T-helper 22 cell (primary cell): ENCODE measurements at places on chromosomes 5 and 9.

- peak; percentile 48 for DNase-seq
Measured at GRCh38 chr5:177434437-177434836, 8.0 kb downstream of the GRK6 start.

GRCh38 chr9:116377179-116377798, 223.7 kb downstream of the PAPPA start:
- DNase-seq, result no peak

DNA sequence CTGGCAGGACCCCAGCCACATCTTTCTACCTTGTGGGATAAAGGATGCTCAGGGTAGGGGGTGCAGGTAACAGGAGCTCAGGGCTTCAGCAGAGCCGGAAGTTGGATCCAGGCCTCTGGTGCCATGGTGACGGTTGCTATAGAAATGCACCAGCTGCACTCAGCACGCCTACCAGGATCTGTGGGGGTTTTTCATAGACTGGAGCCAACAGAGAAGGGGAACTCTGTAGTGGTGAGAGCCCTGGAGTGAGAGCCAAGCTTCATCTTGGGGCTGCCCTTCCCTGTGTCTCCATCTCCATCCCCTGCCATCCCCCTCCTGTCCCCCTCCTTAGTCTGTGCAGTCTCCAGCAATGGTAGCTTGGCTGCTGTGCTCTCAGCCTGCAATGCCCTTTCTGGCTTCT, 27.5 kb upstream of the BOD1 start:
- no peak for DNase-seq

DNA sequence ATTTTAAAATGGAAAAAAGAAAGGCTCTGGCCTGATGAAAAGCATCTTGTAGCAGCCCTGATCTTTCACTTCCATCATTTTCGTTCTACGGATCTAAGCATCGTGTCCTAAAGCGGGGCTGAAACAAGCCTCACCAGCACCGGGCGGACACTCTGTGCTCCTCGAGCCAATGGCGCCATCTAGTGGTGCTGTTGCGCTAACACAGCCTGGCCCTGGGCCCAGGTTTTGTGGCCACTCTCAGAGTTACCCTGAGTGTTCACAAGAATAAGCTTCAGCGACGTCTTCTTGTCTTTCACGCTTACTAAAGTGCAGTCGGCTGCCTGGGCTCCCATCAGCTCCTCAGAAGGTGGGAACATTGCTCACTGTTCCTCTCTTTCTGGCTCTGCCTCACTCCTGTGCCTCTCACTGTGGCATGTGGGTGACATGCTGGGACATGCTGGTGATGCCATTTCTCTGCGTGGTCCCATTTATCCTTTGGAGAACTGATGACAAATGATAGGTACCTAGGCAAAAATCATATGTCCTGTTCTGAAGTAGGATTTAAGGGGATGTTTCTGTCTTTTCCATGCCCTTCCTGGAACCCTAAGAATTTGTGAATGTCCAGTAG, 32.7 kb downstream of the DMRT3 start:
- DNase-seq, result peak; percentile 21

DNA sequence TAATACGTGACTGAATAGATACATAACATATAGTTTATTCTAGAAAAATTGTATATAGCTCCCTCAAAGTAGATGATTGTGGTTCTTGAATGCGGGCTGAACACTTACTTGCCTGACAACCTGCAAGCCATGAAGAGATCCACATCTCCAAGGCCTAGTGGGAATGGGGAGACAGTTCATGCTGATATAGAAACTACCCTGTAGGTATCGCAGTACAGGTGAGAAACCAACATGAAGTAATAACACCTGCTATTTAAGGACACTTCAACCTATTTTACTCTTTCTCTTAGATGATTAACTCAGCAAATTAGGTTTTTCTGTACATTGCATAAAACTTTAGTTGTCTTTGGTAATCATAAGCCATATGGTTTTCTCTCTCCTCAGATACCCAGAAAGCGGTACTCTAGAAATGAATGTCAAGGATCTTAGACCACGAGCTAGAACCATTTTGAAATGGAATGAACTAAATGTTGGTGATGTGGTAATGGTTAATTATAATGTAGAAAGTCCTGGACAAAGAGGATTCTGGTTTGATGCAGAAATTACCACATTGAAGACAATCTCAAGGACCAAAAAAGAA, 47.3 kb downstream of the UHRF2 start:
- no peak for DNase-seq

DNA sequence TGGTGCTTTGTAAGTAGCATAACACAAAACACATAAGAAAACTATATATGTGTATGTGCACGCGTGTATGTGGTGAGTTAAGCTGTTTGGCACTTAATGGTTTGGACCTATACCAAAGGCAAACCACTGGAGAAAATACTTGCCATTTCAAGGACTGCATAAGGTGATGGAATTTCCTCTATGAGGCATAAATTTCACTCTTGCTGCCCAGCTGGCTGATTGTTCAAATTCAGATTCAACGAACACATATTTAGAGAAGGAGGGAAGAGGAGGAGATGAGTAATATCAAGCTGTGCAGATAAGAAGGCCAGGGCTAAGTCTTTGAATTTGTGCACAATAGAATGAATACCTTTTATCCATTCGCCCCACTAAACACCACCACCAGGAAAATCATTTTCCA, 470.6 kb upstream of the MPDZ start:
- no peak for DNase-seq

DNA sequence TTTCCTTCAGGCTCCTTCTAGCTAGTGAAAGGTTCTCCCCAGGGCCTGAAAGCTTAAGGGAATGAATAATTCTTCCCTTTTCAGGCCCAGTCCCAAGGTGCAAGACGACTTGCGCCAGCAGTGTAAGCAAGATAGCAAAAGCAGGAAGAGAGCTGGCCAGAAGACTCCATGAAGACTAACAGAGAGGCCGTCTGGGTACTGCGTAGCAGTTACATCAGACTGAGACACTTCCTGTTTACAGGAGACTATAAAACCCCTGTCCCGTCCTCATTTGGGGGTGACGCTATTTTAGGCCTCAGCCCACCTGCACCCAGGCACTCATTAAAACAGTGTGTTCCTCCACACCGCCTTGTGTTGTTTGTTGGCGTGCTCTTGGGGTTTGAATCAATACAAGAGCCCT, 90.7 kb upstream of the MOCS2 start:
- DNase-seq, result no peak

DNA sequence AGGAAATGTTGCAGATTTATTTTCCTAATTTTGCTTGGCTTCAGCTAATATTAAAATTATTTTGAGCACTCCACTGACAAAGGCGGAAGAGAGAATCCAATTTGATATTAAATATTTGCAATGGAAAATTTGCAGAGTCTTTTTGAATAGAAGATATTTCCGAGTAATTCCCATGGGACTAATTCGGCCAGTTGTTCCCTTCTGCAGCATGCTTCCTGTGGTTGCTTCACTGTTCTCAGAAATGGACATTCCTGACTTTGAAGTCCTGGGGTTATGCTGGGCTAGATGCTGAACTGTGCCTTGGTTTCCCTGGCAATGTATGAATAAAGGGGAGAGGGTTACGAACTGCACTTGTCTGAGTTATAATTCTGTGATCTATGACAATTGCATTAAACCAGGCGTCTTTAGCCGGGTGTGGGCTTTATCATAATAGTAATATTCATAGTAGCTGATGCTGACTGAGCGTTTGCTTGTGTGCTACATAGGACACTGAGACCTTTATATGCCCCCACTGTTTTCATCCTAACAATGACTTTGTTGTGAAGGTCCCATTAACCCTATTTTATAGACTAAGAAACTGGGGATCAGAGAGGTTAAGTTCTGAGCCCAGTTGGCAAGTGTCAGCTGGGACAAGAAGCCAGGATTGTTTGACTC, 114.5 kb upstream of the SPRY4 start:
- no peak for DNase-seq

DNA sequence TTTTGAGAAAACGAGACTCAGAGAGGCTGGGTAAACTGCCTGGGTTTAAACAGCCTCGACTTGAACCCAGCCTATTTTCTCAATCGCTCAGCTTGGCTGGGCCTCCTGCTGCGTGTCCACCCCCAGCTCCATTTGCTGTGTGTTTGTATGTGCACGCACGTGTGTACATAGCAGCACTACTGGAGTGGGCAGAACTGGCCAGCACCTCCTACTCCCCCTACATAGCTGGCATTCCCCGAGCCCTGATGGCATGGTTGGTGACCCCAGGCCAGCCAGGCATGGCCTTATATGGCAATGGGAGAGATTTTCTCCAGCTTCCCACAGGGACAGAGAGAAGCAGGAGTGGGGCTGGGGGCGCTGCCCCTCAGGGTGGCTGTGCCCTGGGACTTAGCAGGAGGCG, 4.1 kb downstream of the AIF1L start:
- no peak for DNase-seq

- DNase-seq, result peak; percentile 17
Measured at GRCh38 chr5:154221371-154221896, 30.9 kb downstream of the GALNT10 start.

- DNase-seq, result no peak
Measured at GRCh38 chr5:83048811-83049210, 28.4 kb downstream of the TMEM167A start.

DNA sequence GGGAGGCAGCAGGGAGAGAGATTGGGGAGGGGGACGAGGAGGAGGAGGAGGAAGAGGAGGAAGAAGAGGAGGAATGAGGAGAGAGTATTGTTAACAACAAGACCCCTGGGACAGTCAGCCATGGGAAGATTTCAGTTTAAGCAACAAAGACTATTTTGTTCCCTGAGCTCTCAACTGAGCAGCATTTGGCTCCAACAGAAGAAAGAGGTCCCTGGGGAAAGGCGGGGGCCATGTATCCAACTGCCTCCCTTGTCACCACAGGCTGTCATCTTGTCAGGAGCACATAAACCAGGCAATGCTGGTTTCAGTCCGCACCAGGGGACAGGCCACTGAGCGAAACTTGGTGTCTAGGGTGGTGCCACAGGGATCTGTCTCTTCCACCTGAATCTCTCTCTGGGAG, 316.1 kb downstream of the TLE1 start:
- DNase-seq, result no peak

DNA sequence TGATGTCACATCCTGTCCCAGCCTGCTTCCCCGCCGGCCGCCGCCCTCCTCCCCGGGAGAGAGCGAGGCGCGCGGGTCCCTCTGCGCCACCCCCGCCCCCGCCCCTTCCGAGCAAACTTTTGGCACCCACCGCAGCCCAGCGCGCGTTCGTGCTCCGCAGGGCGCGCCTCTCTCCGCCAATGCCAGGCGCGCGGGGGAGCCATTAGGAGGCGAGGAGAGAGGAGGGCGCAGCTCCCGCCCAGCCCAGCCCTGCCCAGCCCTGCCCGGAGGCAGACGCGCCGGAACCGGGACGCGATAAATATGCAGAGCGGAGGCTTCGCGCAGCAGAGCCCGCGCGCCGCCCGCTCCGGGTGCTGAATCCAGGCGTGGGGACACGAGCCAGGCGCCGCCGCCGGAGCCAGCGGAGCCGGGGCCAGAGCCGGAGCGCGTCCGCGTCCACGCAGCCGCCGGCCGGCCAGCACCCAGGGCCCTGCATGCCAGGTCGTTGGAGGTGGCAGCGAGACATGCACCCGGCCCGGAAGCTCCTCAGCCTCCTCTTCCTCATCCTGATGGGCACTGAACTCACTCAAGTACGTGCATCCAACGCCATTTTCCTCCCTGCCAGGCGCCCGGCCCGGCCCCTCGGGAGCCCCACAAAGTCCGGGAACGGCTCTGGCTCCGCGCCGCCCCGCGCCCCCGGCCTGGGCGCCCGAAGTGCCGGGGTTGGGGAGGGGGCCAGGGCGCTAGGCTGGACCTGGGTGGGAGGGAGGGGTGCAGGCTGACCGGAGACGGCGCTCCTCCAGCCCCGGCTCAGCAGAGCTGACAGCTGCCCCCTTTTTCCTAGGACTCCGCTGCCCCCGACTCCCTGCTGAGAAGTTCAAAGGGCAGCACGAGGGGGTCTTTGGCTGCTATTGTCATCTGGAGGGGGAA, 12.0 kb upstream of the OLFM1 start:
- no peak for DNase-seq

DNA sequence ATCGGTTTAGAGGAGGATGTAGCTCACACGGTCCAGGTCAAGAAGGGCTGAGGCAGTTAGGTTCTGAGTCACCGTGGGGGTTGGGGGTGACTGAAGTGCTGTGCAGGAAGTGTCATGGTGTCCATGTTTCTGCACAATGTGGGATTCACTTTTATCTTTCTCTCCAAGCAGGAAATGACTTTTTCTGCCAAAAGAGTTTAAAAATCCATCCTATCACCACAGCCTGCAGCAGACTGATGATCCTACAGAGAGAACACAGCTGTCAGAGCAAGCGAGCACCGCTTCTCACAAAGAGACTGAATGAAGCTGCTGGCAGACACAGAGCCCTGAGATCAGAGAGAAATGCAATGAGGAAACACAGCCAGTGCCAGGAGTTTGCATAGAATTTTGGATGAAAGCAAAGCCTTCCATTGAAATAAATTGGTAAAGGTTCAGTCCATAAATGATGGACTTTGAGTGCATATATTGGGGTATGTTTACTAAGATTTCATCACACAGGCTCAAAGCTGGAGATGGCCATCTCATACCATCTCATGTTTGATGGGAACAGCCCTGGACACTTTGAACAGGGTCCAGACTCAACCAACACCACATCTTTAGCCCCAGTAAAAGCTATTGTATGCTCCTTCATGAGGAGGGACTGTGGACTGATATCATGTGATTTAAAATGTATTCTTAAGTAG, 213.9 kb upstream of the FBXL7 start:
- no peak for DNase-seq

DNA sequence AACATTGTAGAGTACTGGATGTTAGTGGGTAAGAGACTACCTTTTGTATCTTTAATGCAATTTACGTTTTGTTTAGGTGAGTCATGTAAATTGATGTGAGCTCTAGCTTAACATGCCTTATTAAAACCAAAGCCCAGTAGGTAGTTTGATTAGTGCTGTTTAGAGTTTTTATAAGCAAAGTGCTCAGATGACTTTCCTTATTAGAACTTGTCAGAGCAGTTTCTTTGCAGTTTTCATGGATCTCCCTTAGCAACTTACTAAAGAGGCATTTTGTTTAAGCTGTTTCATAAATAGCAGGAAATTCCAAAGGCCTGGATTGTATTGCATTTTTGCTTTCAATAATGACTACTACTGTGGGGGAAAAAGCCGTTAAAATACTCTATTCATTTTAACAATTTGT, 14.5 kb downstream of the ZSWIM6 start:
- DNase-seq, result no peak

DNA sequence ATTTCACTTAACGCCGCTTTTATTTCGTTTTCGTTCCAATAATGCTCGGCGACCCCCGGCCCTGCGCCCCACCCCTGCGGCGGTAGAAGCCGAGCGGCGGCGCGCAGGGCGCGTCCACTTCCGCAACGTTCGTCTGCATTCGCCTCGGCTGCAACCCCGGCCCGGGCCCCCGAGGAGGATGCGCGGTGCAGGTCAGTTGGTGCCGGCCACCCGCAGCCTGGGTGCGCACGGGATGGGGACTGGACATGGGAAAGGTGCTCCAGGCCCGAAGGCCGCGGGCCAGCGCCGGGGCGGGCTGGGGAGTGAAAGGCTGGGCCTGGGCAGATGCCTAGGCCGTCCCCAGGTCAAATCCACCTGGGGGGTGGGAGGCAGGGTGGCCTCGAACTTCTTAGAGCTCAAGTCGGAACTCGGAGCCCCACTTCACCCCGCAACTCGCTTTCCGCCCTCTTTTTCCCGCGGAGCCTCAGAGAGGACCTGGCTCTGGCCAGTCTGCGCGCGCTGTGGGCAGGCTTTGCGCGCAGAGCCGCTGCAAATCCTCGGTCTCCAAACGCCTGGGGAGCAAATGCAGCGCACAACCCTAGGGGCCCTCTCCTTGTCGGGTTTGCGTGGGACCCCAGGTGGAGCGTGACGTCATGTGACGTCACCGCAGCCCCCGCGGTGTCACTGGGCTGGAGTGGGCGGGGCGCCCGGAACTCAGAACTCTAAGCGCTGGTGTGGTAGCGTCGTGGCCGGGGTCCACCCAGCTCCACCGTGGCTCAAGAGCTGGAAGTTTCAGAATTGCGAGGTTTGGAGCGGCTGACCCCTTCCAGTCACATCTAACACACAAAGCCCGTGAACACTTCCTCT, 3.3 kb downstream of the TLX3 start:
- no peak for DNase-seq
